ENCODE measurements at places on chromosomes 13 and 19.

DNA sequence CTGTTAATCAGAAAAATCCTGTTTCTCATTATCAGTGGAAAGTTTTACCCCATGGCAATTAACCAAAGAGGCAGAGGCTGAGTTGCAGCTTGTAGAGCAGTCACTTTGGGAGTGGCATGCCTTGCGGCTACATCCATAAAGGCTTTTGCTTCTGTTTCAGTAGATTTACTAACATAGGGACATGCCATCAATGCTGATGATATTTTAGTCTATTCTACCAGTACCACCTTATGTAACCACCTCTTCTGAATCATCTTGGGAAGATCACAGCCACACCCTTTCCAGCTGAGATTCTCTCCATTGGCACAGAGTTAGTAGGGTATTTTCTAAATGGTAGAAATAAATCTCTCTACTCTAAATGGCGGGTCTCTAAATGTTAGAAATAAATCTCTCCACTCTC, 37.5 kb downstream of the POSTN start:
- DNase-seq = no peak

DNA sequence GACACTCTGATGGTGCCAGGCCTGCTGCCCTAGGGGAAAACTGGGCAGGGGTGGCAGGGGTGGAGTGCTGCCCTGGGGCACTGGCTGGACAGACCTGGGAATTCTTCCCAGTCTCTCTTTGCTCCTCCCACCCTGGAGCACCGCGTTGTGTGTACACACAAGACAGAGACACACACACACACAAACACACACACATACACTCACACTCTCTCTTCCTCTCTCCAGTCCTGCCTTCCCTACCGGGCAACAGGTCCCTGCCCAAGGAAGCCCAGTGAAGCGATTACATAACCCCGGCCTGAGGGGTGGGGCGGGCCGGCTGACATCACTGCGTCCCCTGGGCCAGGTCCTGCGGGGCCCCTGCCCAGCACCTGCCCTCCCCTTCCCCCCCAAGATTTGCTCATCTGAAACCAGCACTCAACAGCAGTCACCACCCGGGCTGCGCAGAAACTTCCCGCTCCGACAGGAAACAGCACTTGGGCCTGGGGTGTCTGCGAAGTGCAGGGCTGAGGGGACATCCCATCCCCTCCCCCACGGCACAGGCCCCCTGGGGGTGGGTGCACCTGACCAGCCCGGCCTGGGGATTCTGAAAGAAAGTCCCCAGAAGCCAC, 1.2 kb downstream of the MKNK2 start:
- DNase-seq = no peak

GRCh38 chr13:40549500-40550094, 116.8 kb downstream of the FOXO1 start:
- no peak for DNase-seq

DNA sequence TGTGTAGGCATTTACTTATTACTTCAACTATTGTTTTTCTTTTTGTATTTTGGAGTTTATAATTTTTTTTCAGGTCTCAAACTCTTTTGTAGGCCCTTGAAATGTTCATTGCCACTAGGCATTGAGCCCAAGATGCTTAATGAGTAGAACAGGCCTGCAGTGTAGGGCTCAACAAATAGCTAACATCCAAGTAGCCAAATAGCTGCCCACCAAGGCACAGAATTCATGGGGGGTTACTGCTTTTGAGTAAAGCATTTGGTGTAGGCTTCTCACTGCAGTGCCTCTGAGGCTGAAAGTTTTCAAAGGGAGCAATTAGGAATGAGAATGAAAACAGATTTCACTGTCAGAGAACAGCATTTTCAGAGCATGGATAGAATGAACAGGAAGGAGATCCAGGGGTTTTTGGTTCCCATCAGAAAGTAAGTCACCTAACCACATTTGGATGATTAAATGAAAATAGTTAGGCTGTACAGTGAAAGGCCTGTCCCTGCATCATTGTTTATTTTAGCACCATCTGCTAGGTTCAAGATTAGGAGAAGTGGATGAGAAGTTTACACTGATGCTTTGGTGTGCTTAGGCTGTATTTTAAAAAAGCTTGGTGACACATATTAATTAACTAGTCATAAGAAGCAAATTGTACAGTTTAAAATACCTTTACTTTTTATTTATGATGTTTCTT, 61.0 kb downstream of the EDNRB start:
- no peak for DNase-seq

DNA sequence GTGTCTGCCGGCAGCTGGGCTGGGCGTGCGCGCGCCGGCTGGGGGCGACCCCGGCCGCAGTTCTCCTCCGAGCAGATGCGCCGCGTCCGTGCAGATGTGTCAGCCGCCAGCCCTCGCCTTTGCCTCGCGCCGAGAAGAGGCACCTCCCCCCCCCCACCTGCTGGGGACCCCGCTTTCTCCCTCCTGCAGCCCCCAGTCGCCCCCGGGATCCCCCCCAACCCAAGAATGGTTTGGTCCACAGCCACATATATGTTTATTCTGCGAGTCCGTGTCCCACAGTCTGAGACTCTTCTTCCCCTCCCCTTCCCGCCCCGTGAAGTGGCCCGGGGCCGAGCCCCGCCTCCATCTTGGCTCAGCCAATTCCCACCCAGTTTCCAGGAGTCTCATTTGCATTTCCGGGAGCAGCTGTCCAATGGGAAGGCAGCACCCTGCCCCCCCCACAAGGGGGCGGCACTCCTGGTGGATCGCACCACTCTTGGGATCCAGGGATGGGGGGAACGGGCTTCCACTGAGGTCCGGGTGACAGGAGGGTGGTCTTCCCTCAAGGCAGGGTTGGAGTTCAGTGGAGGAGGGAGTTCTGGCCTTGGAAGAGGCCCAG, 8.6 kb downstream of the ISOC2 start:
- no peak for DNase-seq

GRCh38 chr19:16889883-16890460, 1.2 kb downstream of the F2RL3 start:
- no peak for DNase-seq

- no peak for DNase-seq
Measured at GRCh38 chr19:46392837-46393236, 20.5 kb downstream of the CCDC8 start.

DNA sequence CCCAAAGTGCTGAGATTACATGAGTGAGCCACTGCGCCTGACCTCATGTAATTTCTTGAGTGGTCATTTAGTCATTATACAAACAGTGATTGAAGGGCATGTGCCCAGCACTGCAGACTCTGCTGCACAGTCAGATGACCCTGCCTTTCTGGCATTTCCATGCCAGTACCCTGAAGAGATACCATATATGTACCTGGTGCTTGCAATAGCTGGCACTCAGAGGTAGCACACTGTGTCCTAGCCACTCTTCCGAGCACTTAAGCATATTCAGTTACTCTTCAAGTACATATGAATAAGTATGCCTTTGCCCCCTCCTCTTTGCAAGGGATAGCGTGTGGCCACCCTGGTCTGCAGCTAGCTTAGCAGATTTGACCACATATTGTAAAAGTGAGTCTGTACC, 15.5 kb downstream of the STX10 start:
- DNase-seq = no peak

DNA sequence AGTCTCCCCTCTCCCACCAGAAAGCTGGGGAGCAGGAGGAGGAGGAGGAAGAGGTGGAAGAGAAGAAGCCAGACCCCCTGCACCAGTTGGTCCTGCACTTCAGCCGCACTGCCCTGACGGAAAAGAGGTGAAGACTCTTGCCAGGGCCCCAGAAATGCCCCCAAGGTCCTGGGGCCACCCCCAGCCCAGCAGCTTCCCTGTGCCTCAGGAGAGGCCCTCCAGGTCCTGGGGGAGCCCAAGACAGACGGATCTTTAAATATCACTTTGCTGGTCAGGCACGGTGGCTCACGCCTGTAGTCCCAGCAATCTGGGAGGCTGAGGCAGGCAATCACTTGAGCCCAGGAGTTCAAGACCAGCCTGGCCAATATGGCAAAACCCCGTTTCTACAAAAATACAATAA, 88.8 kb downstream of the MAP4K1 start:
- DNase-seq = no peak

DNA sequence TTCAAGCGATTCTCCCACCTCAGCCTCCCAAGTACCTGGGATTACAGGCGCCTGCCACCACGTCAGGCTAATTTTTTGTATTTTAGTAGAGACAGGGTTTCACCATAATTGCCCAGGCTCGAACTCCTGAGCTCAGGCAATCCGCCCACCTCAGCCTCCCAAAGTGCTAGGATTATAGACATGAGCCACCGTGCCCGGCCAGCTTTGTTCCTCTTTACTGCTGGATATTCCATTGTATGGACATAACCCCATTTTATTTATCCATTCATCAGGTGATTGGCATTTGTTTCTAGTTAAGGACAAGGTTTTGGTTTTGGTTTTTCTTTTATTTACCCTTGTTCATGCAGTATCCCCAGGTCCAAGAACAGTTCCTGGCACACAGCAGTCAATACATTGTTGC, 4.1 kb upstream of the RPS9 start:
- DNase-seq = no peak

DNA sequence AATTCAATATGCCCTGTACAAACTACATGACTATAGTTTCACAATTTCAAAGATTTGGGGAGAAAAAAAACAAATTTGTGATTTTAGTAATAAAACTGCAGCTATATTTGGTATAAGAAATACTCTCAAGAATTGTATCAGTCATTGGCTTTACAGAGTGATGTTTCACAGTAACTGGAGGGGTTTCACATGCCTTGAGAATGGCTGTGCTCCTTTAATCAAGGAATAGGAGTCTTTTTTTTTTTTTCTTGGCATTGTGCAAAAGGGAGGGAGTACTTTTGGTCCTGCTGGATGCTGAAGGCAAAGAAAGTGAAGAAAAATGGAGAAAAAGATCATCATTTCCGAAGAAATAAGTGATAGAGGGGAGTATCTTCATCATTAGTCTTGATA, 6.8 kb downstream of the ZNF507 start:
- no peak for DNase-seq

DNA sequence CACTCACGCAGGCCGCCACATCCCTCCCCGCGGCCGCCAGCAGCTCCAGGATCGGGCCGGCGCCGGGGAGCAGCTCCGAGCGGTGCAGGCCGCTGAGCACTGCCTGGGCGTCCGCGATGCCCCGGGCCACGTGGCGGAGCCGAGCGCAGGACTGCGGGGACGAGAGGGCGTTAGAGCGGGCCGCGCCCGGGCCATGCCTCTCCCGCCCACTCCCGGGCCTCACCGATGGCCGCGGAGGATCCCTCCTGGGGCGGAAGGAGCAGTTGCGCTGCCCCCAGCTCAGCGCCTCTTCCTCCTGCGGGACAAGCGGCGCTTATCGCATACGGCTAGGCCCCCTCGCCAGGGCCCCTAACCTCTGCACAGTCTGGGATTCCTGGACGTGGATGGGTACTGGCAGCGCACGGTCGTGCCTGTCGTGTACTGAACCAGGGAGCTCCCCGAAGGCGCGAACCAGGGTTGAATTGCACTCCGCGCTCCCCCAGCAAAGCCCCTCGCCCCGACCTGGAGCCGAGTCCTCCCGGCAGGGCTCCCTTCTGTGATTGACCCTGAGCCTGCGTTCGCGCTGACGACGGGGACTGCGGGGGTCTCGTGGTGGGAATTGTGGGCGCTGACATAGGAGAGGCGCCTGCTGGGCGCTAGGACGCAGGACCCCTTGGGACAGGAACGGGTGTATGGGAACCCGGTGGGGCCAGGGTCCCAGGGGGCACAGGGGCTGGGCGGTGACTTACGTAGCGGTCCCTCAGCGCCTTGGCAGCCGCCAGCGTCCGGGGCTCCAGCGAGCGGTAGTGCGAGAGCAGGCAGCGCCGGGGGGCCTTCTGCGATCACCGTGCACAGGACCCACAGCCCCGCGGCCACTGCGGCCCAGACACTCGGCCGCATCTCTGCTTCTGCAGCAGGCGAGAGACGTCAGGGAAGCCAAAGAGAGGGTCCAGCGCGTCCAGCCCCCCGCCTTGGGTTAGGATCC, 673 bp downstream of the IFNL4 start:
- DNase-seq = no peak

DNA sequence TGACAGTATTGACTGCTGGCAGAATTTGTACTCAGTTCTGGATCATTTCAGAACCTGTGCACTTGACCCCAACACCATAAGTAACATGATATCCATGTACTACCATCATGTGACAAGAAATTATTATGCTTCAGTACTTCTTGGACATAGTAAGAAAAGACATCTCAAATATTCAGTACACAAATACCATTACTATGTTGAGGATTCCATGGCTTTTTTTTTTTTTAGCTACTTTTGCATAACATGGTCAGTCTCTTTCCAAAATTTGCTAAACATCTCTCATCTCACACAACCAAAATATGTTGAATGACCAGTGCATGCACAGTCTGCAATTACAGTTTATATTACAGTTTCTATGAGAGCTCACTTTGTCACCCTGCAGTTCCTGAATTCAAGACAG, 85.3 kb downstream of the FLT1 start:
- DNase-seq = no peak

GRCh38 chr19:44512326-44513298, 12.3 kb upstream of the ZNF180 start:
- peak; percentile 87 for DNase-seq

DNA sequence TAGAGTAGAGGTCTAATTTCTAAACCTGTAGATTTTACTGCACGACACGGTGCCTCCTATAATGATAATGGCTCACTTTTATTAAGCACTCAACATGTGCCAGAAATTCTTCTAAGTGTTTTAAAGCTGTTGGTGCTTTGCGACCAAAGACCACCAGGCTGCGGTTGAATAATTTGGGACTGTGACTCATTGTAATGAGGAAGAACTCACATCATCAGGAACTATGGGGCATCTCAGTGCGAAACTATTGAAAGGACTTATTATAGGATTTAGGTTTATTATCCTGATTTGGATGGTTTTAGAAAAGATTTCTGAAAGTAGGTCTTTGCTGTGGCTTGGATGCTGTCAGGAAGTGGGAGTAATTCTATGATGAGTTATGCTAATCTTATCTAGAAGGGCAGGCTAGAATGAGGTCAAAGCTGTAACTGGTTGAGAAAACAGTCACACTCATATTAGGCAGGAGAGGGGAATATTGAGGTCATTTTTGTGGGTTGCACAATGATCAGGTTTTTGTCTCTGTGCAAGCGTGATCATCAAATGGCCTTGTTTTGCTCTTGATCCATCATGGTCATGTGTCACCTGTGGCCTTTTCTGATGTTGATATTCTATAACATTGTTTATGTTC, 266.8 kb downstream of the PCDH20 start:
- no peak for DNase-seq

GRCh38 chr19:19033426-19034203, at the start of the genes ARMC6 and SUGP2:
ARMC6 (plus strand) TSS chr19:19033603; CDS start chr19:19034210, 607 bp downstream.
SUGP2 (minus strand) TSS chr19:19033517; CDS start chr19:19031071, 2,446 bp downstream.
- peak; percentile 91 for DNase-seq

GRCh38 chr13:109146912-109147647, 517.7 kb downstream of the MYO16 start:
- DNase-seq = no peak

DNA sequence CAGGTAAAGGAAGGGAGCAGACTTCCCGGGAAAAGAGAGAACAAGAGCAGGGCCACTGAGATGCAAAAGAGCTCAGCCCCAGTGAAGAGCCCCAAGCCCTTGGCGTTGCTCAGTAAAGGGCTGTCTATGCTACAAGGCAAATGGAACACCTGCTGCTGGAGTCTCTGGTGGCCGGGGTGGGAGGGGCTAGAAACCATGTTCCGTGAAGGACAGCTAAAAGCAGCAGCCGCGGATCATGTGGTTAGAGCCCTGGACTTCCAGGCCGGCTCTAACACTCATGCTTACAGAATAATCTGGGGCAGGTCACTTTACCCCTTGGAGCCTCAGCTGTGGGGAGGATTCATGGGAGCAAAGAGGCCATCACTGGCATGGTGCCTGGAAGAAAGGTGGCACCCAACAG, 17.8 kb downstream of the POU2F2 start:
- no peak for DNase-seq

GRCh38 chr13:37632294-37632693, 33.7 kb upstream of the POSTN start:
- DNase-seq = no peak

GRCh38 chr19:45140144-45140503, 20.7 kb downstream of the NKPD1 start:
- no peak for DNase-seq
